Peyer's patch (tissue), 4 donors: ENCODE measurements at places on chromosomes 3 and 15. TPM values are rescaled to one million over a fixed set of nuclear protein-coding genes. Genes with fewer than 3 reads are reported as not detected.

MUC13 gene
- 586 TPM for total RNA-seq

CHST13 gene
- 2.9 TPM for total RNA-seq

DLG1 gene
- 205 TPM for total RNA-seq

DNA sequence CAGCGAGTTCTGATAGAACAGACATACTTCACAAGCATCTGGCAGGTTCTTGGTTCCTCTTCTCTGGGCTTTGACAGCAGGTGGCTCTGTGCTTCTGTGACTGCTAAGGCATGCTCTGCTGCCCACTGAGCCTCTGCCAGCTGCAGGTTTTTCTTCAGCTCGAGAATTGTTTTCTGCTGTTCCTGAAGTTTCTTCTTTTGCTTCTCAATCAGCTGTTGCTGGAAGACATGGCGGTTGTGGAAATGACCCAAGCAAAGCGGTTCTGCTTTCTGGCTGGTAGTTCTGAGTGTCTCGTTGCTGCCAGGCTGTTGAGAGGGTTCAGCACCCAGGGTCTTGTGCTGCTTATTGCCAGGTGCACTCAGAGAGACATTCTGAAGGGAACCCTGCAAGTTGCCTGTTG is 50.8 kb downstream of the CCDC191 start:
- peak; percentile 78 for DNase-seq

DNA sequence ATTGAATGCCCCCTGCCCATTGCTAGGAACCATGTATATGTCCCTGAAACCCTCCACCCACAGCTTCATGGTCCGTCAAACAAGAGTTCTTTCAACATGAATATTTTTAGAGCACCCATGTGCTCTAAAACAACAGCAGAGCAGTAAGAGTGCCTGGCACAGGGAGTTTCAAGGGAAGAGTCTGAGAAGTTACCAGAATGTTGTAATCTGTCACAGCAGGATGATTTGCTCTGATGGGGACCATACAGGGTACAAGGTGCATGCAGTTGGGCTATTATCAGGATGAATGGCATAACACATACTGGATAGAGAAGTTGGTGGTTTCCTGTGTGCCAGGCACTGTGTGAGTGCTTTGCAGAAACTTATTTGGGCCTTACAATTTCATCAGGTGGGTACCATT is 27.8 kb upstream of the FLNB start:
- no peak for DNase-seq

DNA sequence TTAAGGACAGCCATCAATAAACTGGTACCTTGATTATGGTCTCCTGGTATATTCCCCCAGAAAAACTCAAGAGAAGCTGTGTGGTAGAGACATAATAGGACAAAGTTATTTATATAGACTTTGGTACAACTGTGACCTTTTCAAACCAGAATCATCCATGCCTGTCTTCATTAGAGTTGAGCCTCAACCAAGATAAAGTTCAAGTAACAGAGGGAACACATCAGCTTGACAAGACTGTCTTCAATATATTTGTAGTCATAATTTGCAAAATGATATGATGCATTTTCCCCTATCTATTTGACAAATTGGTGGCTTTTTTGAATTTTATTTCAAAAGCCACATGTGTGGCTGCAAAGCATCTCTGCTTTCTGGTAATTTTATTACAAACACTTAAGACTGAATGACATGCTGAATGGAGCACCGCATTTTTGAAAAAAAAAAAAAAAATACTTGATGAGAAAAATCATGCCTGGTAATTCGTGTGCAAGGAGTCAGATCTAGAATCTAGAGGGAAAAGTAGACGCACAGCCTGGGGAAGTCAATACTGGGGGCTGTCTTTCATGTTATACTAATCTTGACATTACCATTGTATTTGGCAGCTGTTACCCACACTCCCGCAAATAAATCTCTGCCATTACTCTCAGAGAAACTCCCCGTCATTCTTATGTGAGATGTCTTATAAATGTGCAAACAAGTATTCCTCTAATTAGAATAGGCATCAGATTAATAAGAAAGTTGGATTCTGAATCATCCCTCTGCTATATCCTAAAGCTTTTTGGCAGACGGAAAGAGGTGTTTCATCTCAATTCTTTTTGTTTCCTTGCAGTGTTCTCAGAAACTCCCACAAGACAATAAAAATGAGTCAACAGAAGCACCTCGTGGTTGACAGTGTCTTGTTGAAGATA is 554.8 kb upstream of the CBLB start:
- DNase-seq, result no peak

GRCh38 chr3:32249184-32249782 is 10.8 kb downstream of the CMTM8 start:
- DNase-seq, result no peak
